GM04504 (cell line): ENCODE measurements at places on chromosomes 12 and 14.

DNA sequence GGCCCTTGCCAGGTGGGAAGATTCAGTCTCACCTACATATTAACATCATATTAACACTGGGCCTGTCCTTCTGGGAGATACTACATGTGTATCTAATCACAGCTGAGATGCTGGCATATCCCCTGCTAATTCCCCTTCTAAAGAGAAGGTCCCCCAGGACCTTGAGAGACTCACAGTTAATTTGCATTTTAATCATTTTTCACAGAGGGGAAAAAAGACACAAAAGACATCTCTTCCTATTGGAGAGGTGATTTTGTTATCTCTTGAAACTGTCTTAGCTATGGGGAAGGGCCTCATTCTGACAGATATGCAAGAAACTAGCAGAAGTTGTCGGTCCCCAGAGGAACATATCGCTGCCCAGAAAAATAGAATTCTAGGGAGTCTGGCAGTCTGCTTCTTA is 7.5 kb downstream of the C14orf132 start:
- no peak for DNase-seq

DNA sequence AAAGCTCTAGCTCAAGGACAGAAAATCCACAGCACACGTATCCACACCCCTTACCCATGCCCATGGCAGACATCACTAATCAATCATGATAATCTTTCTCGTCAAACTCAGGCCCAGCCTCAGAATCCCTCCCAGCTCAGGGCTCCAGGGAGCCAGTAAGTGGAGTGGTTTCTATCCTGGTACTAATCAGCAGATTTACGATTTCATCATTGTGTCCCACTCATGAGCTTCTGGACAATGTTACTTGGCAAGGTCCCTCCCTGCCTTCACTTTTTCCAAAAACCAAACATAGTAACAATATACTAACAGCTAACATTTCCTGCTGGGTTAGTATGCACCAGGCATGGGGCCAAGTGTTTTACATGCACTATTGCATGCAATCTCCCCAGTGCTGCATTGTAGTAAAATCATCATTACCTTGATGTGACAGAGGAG is 45.8 kb upstream of the NCOR2 start:
- no peak for DNase-seq

DNA sequence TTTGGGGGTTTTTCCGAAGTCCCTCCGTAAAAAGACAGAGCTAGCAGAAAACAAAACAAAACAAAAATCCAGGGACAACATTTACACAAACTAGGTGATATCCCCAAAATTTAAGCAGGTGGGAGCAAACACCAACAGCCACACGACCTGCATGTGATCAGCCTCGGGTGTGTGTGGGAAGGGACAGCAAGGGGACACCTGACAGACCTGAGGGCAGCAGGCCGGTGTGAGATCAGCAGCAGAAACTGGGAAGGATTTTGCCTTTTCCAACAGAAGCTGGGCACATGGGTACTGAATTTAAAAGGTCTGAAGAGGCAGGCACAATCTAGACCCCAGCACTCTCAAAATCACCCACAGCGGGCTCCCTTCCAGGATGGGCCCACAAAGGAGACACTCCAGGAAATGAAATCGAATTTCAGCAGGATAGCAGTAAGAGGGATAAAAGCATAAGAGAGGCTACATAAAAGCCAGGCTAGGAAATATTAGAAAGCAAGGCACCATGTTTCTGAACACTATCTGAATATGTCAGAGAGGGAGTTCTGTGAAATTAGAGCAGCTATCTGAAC is 36.5 kb upstream of the SELPLG start:
- DNase-seq: no peak

- DNase-seq: no peak
Observed at GRCh38 chr12:115923851-115924250, 353.6 kb downstream of the MED13L start.

DNA sequence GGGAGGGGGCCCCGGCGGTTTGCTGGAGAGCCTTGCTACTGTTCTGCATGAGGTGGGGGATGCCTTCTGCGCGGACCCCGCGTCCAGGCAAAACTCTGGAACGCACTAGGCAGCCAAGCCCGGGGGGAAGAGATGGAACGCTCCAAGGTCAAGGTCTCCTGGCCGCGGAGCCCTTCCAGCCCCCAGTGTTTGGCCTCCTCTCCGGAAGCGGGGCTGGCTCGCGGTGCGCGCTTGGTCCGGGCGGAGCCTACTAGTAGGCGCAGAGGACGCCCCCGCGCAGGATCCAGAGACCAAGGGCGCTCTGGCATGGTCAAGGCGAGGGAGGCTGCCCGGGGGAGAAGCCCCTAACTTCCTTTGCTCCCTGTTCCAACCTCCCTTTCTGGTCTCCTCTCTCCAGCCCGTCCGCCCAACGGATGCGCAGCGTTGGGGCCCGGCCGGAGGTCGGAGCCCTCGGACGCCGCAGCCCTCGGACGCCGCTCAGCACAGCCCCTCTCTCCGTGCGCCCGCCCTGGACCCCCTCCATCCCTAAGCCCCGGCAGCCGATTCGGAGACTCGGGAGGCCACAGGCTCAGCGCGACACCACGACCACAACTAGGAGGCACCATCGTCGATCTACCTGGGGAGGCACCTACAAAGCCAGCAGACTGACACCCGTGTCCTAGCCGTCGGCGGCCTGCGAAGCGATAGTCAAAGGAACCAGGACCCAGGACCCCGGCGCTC is 669 bp upstream of the KCNK13 start:
- DNase-seq: no peak

- DNase-seq: no peak
Observed at GRCh38 chr12:122865268-122866231, 30.3 kb downstream of the HIP1R start.

GRCh38 chr12:83057436-83057835 is 370.7 kb downstream of the TMTC2 start:
- no peak for DNase-seq
